Stimulated activated CD4-positive, alpha-beta T cell treated with anti-CD3 and anti-CD28 coated beads, Interleukin-1b, Interleukin-23, amount 100 ng/mL, for 24 hours (primary cell): ENCODE measurements at places on chromosomes 16 and 17.

GRCh38 chr17:45092911-45093430 lies 31.9 kb downstream of the NMT1 start:
- DNase-seq: no peak

GRCh38 chr16:65666132-65666941 lies 544.5 kb upstream of the CDH11 start:
- no peak for DNase-seq

- peak; percentile 67 for DNase-seq
Measured at GRCh38 chr17:40362696-40363110, 1.8 kb downstream of the GJD3 start.

GRCh38 chr16:30793508-30794069 lies 6.6 kb upstream of the ZNF629 start:
- no peak for DNase-seq

GRCh38 chr17:42687707-42688320 lies 5.5 kb downstream of the CNTNAP1 start:
- no peak for DNase-seq

- DNase-seq: no peak
Measured at GRCh38 chr16:9570521-9570920, 479.1 kb downstream of the HAPSTR1 start.

- DNase-seq: no peak
Measured at GRCh38 chr17:1914661-1915083, 84.9 kb downstream of the RPA1 start.

DNA sequence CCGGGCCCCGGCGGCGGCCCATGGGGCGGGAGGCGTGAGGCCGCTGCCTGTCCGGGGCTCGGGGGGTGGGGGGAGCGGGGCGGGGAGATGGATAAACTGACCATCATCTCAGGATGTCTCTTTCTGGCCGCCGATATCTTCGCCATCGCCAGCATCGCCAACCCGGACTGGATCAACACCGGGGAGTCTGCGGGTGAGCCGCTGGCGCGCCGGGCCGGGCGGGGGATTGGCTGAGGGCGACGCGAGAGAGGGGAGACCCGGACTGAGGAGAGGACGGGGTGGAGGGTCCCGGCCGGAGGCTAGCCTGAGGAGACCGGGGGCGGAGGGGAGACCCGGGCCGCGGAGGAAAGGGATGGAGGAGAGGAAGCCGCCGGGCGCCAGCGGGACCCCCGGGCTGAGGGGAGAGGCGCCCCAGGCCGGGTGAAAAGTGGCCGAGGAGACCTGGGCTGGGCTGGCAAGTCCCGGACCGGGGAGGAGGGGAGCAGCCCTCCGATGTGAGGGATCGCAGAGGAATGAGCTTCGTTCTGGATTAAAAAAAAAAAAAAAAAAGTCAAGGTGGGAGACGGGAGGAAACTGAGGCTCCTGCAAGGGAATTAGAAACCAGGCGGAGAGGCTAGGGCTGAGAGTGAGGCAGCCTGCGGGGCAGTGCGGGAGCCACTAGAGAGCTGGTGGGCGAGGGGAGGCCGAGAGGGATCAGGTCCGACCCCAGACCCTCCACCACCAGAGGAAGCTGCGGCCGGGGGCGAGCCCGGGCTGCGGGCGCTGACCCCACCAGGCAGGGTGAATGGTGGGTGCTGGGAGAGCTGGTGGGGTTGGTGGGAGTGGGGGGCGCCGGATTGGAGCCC lies 526 bp downstream of the MOSMO start:
- no peak for DNase-seq

- no peak for DNase-seq
Measured at GRCh38 chr16:75452464-75453190, 11.9 kb downstream of the TMEM170A start.

GRCh38 chr17:53390575-53390974 lies 432.2 kb upstream of the KIF2B start:
- no peak for DNase-seq

DNA sequence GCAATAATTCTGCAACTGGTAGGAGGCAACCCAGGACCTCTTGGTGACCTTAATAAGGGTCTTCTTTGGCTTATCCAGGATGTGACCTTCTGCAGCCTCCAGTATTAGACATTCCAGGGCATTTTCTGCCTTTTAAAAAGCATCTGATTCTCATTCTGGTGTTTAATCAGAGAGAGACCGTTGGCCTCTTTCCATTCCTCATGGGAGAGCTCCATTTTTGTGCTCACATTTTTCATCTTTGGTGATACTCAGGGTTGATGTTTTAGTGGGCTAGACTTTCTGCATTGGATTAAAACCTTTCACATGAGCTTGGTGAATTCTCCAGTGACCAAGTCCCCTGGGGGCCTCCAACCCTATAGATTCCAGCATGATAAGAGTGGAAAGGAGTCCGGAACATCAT lies 150.2 kb upstream of the CACNG5 start:
- DNase-seq: no peak

DNA sequence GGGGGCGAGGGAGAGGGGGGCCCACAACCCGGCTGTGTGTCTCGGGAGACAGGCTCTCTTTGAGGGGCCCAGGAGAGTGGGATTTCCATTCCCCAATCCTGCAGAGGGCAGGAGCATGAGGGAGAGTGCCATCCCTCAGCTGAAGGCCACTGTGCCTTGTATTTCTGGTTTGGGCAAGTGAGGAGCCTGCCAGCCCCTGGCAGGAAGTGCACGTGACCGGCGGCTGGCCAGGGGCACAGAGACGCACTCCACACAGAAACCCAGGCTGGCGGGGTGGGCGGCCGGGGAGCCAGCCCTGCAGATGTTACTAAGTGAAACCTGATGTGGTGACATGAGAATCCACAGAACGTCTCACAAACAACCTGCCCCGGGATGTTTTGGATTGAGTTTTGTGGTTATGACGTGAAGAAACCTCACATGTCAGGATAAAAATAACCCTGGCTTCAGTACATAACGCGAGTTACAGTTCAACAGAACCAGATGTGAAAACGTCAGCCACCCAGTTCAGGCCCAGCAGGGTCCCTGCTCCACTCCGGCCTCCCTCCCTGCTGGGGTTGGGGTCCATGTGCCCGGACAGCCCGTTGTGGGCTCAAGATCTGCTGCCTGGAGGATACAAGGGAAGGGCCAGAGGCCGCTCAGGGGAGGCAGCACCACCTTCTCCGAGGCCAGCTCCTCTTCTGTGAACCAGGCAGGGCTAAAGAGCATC lies 51.7 kb upstream of the MTSS2 start:
- DNase-seq: peak; percentile 42

- DNase-seq: no peak
Measured at GRCh38 chr17:38418062-38418692, 10.1 kb upstream of the ARHGAP23 start.

- no peak for DNase-seq
Measured at GRCh38 chr16:57019746-57020145, 30.4 kb downstream of the NLRC5 start.

GRCh38 chr16:10740845-10741208 lies 2.8 kb upstream of the NUBP1 start:
- DNase-seq: no peak

DNA sequence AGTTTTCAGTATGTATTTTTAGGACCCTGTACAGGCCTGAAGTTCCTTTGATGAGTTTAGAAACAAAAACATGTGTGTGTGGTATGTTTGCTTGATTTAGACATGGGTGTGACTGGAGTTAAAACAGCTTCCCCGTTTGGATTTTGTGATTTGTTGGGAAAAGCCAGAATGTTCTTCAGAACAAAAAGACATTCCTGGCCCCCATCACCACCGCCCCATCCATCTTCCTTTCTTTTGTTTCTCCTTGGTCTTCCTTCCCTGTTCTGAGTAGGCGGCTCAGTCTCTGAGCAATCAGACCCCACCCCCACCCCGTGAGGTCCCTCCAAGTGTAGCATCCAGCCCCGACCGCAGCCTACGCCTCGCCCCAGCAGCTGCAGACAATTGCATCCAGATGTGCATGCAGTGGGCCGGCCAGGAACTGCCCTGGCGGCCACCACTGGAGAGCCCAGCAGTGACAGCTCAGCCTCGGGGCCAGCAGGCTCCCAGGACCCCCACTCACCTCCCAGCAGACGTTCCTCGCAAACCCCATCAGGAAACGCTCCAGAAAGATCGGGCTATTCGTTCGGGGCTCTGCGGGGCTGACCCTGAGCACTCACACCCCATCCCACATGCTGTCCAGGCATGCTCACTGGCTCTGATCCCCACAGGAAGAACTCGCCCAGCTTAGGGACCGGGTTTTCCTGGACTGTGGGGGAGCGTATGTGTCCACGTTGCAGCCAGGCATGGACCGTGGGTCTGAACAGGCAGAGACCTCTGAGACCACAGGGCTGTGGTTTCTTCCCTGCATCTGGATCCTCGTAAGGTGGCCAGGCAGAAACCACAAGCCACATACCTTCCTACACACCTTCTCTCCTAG lies 99.8 kb upstream of the CDH5 start:
- no peak for DNase-seq

DNA sequence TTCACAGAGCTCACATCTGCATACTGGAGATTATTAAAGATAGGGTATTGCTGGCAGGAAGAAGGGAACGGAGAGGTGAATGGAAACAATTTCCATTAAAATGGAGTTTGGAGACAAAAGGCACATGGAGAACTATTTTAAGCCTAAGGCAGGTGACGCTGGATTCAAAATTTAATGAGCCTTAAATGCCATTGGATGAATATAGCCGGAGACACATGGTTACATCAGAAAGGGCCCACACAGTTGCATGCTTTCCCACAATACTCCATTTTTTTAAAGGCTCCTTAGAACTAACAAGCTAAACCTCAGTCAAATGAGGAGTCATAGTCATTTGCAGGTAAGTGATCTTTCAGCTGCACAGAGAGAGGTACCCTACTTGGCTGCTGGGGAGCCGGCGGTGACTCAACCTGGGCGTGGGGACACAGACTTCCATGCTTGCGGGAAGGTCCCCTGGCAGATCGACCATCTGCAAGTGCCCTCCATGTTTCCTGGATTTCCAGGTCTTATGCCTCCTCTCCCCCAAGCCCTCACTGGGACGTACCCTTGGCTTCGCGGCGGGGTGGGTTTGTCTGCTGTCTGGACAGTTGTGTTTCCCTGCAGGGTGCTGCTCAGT lies 259.2 kb downstream of the CBLN1 start:
- no peak for DNase-seq

DNA sequence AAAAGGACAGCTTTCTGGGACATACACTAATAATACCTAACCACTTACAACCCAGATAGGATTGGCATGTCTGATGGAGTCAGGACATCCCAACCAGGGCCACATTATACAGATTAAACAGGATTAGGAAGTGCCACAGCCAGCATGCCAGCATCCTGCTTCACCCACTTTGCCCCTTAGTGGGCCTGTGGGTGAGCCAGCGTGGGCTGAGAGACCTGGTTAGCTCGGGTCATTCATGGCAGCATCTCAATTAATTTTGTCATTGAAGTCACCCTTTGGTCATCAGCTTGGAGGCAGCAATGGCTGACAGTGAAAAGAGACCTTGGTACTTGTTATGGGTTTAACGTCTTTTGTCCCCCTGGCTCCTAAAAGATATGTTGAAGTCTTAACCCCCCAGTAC lies 29.9 kb upstream of the SLC6A2 start:
- no peak for DNase-seq

DNA sequence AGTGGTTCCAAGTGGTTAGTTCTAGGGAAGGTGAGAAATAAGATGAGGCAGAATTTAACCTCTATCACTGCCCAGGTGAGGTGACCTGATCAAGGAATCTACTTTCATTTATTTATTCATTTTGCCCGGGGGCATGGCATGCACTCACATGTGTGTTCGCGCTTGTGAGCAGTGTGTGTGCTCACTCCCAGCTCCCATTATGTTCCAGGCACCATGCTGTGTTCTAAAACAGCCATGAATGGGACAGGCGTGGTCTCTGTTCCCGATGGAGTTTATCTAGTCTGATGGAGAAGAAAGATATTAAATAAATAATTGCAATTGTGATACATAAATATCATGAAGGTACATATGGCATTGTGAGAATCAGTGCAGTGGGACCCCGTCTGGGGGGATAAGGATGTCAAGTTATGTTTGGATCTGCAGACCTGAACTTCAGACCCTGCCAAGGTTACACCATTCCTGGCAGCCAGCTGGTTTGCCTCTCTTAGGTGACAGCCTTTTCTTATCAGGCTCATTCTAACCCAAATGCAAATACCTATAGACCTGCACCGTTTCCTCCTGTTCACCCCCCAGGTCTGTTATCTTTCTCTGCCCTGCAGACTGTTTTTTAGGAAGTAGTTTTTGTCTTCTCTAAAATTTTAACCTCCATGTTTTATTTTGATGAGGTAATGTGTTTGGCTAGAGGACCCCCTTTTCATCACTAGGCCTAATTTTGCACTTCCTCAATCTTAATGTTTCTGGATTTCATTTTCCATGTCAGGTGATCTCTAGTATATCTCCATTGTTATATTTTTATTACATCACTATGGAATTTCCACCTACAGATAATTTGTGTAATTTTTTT lies 11.8 kb downstream of the CYB5B start:
- DNase-seq: no peak

- DNase-seq: no peak
Measured at GRCh38 chr17:52276381-52277008, 118.0 kb upstream of the CA10 start.

DNA sequence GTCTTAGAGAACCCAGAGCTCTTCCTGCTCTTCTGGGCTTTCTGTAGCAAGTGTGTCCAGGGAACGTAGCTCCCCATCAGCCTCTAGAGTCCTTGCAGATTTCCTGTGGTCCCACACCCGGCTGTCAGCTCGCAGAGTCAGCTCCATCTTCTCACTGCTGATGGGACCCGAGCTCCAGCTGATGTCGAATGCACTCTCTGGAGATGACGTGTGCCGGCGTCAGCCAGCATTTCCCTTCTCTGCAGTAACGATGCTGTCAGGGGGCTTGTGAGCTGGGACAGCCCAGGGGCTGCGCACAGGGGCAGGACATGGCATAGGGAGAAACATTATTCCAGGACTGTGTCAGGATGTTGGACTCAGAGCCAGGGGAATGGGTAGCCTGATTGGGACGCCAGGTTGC lies 87.8 kb downstream of the SNX29 start:
- no peak for DNase-seq

GRCh38 chr16:66580605-66581209 lies 1.4 kb downstream of the CMTM2 start:
- DNase-seq: no peak

- DNase-seq: no peak
Measured at GRCh38 chr16:23959752-23960072, 123.9 kb downstream of the PRKCB start.
